ELF-1 (cell line): ENCODE measurements at places on chromosomes 12 and 14.
A peak's percentile ranks its signal among the peaks of the same experiment; 100 is the strongest.

DNA sequence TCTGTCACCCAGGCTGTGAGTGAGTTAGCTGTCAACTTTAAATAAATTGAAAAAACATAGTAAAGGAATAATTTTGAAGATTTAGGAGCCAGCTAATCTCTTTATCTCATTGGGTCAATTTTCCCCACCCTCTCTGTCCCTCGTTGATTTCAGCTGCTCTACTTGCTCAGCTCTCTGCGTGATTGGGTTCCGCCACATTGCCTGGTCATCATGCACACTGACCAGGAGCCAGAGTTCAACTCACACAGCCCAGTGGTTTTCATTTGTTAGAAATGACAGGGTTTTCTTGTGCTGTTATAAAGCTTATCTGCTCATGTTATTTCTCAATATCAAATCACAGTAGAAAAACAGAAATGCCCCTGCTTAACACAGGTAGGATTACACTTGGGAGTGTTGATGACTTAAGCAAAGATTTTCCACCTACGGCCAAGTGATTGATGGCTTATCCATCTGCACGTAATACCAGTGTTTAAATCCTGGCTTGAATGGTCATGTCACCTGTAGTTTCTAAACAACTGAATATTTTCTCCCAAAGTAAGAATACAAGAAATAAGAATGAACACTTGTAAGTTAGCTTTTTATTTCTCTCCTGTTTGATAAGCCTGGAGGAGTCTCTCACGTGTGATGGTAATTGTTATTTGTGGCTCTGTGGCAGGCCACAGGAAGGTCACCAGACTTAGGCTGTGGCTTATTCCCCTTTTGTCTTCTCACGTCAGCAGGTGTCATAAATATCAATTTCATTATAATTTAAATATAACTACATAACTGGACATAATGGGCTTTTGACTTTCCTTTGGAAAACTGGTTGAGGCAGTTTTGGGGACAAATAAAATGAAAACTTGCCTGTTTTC is 367.2 kb upstream of the DDHD1 start:
- no peak for DNase-seq

DNA sequence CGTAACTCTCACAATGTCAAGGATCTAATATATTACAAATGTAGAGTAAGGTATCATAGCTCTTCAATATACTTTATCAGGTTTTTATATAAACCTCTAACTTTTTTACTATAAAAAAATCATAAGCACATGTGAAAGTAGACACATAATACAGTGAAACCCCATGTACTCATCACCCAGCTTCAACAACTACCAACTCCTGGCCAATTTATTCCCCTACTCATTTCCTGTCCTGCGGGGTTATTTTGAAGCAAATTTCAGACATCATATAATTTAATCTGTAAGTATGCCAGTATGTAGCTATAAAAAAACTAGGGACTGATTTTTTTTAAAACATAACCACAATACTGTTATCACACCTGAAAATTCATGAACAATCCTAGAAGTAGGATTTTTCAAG is 47.7 kb downstream of the NOPCHAP1 start:
- DNase-seq: no peak

DNA sequence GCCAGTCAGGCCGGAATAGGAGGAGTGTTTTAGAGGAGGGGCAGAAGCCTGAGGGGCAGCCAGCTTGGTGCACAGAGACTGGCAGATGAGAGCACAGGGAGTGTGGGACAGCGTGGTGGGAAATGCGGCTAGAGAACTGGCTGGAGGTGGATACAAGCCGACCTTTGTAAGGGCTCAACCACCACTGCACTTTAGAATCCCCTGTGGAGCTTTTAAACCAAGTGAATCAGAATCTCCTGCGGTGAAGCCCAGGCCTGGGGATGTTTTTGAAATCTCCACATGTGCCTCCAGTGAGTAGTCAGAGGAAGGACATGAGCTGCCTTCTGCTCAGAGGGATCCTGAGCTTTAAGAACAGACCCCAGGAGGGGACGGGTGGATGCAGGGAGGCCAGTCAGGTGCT is 10.9 kb upstream of the PCED1B start:
- DNase-seq: peak; percentile 84

- no peak for DNase-seq
Measured at GRCh38 chr14:30078811-30079402, 151.3 kb upstream of the PRKD1 start.

DNA sequence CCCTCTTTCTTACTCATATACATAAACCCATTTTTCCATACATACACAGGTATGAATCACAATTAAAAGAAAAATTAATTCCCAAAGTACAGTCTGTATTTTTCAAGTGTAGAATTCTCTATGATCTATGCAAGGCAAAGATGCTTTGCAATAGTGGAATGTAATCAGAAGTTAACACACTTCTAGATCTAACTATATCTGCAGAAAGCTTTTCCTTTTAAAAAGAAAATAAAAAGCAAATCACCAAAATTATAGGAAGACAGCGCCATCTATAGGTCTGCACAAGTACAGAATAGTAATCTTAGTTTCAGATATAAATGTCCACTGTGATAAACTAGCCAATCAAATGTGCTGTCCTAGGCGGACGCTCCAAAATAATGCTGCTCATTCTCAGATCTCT is 22.0 kb downstream of the SLC25A21 start:
- no peak for DNase-seq

DNA sequence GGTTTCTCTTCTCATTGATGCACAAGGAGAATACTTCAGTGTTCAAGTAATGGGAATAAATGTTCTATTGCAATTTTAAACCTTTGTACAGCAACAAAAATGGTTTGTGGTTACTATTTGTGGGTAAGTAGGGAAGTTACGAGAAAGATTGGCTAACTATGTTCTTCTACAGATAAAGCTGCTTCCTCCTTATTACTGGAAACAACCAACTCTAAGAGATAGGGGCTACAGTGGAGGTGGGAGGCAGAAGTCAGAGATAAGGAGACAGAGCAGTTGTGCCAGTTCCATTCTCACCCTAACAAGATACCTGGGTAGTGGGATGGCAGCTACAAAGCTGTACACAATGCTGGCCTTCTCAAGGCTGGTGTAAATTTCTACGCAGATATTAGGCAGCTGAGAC is 16.2 kb downstream of the NOXRED1 start:
- DNase-seq: no peak

DNA sequence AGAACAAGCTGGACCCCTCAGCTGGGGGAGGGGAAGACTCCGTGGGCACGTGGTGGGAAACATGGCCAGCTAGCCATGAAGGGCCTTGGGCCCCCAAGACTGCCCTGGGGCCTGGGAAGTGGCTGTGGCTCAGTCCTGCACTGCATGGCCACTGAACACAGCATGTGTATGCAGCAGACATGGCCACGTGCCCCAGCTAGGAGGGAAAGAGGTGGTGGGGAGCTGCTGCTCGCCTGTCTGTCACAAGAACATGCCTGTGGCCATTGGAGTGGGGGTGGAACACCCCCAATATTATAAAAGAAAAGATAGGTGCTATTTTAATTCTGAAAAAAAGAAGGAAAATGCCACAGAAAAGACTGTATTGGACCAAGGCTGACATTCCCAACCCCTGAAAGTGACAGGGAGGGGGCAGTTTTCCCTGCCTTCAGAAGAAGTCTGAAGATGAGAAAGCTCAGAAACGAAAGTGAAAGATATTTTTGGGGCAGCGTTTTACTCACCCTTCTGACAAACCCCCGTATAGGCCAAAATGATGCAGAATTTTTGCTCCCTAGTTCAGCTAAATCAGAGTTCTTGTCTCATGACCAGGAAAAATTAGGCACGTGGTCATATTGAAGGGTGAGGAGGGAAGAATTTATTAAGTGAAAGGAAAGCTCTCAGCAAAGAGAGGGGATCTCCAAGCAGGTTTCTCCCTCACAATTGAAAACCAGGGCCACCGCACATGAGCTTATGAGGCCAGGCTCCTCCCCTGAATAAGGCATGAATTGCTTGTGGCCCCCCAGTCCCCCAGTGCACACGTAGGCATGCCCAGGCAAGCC is 35.2 kb upstream of the PCNX1 start:
- no peak for DNase-seq

- DNase-seq: no peak
Measured at GRCh38 chr12:60308366-60308991, 712.6 kb downstream of the SLC16A7 start.

GRCh38 chr14:30420515-30420914 is 138.4 kb upstream of the G2E3 start:
- no peak for DNase-seq

DNA sequence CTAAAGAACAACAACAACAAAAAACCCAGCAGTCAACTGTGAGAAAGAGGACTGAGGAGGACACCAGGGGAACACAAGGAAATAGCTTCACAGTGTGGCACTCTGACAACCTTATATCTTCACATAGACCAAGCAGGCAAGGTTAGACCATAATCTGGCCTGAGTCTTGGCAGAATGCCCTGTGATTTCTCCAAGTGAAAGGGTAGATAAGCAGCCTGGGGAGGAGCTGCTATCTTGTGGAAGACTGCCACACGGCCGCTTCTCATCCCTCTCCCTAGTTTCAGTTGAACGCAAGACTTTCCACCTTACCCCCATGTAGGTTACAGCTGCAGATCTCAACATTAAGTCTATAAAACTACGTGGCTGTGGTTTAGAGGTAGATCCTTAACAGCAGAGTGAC is 3.7 kb downstream of the SLC25A21 start:
- no peak for DNase-seq

DNA sequence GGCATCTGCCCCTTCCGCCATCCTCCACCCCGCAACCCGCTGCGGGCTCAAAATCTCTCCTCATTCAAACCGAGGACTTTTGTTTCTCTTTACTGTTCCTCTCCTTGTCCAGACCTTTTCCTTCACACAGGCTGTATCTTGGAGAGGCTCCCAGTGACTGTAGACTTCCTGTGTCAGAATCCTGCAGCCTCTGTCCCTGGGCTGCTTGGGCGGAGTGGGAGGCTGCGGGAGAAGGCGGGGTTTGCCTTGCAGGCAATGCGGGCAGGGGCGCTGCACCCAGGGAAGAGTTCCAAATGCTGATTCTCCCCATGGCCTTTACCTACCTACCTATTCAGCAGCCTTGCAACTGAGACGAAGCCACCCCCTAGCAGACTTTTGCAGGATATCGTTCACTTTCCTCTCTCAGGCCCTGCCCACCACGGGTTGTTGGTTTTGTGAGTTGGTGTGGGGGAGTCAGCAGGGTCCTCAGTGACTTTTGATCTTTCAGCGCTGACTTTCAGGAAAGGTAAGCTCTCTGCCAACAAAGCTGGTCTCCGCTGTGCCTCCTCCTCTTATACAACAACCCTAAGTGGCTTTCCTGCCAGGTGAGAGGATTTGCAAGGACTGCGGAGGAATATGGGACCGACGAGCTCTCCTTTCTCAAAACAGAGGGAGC is 79.0 kb upstream of the KCNA1 start:
- DNase-seq: no peak

- no peak for DNase-seq
Measured at GRCh38 chr12:77578466-77579220, 252.1 kb upstream of the NAV3 start.

- no peak for DNase-seq
Measured at GRCh38 chr12:15613981-15614380, 175.2 kb downstream of the EPS8 start.

DNA sequence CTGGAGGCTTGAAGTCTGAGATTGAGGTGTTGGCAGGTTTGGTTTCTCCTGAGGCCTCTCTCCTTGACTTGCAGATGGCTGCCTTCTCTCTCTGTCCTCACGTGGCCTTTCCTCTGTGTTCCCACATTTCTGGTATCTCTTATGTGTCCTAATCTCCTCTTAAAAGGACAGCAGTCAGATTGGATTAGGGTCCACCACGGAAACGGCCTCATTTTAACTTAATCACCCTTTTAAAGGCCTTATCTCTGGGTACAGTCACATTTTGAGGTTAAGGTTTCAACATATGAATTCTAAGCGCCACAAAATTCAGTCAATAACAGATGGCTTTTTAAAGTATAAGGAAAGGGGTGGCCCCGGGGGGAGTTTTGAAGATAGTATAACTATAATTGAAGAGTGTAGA is 33.5 kb downstream of the UNC79 start:
- no peak for DNase-seq

GRCh38 chr12:121159467-121160307 is 27.0 kb downstream of the P2RX7 start:
- DNase-seq: no peak

DNA sequence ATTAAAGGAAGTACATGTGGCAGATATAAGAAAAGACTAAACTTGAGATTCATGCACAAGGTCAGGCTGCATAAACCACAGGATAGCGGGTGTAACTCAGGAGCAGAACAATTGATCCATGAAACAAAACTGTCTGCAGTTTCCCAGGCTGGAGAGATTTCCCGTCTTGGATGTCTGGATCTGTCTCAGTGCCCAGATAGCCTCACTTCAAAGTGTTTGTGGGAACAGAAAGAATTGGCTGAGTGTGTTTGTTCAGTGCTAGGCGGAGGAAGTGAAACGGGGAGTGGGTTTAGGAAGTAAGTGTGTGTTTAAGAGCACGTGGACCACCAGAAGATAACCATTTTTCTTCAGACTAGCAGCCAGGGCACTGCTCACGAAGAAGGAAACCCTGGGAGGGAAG is 1.4 kb upstream of the RNASE10 start:
- no peak for DNase-seq

GRCh38 chr12:132366341-132366861 is 37.0 kb upstream of the GALNT9 start:
- DNase-seq: no peak

DNA sequence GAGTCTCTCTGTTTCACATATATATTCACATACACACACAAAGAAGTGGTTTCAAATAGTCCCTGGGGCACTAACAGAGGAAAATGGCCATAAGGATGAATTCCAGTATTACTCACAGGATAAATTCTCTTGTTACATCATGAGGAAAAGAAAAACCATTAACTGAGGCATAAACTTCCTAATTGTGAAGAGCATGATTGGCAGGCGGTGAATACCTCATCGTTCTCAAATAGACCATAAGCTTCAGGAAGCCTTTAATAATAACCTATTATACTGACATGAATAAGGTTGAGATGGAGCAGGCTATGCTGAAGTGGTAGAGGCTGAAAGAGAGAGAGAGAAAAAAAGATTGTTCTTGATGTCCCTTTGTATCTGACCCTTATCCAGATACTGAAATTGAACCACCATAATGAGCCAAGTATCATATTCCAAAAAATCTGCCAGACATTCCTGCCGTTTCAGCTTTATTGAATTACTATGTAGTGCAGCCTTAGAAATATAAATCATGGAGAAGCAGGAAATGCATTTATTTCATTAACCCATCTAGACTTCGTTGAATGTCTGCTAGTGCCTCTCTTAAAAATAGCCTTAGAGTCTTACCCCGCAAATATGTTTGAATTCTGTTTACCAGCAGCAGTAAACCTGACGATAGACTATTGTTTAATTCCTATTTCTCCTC is 86.8 kb downstream of the NUAK1 start:
- no peak for DNase-seq

GRCh38 chr14:86961106-86961716 is 1031.8 kb downstream of the GALC start:
- peak; percentile 2 for DNase-seq

- no peak for DNase-seq
Measured at GRCh38 chr12:108700833-108701541, 30.3 kb downstream of the CORO1C start.

DNA sequence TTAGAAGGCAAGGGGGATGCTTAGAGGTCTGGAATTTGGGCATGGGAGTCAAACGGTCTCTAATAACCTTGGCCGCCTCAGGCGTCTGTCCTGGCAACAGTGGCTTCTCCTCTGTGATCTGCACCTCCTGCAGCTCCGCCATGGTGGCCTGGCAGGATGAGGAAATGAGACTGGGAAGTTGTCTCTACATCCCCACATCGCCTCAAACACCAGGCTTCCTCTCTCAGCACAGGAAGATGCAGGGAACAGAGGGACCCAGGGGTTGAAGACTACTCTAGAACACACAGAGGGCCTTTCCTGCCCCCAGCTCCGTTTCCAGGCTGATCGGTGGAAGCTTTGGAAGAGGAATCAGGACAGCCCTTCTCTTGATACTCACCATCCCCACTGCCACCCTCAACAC is 1.7 kb downstream of the NDRG2 start:
- DNase-seq: no peak
